Nephron progenitor cell (in vitro differentiated cells): ENCODE measurements at places on chromosomes 5 and 9.
A peak's percentile ranks its signal among the peaks of the same experiment; 100 is the strongest.

DNA sequence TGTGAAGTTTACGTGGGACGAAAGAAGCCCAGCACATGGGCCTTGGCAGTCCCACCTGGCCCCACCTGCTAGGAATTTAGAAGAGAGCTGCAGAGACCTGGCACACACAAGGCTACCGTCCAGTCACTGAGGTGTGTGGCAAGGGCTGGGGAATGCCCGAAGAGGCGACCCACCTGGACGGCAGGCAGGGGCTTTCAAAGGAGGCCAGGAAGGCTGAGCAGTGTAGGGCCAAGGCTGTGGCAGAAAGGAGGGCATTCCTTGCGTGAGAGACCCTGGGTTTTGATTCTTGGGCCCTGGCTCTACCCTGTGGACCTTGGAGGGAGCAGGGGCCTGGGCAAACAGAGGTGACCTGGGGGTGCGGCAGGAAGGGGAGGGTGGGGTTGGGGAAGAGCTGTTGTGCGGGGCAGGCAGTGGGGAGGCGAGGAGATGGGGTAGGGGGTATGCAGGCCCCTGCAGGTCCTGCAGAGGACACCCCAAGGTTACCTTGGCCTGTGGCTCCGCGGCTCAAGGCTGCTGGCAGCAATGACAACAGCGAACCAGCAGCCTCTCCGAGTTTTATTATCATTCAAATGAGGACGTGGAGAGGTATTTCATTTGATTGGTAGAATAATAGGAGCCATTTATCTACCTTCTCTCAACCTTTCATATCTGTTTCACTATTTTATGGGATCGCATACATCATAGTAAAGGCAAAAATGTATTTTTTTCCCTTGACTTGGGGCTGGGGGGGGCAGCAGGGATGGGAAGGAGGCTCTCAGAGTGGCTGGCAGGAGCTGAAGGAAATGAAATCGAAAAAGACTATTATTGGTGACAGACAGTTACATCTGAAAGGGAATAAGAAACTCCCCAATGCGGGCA is 24.8 kb downstream of the TSPAN17 start:
- no peak for DNase-seq

- no peak for DNase-seq
Observed at GRCh38 chr5:52725808-52726207, 61.9 kb upstream of the ITGA1 start.

- no peak for DNase-seq
Observed at GRCh38 chr9:104866191-104866590, 61.8 kb downstream of the ABCA1 start.

- DNase-seq = no peak
Observed at GRCh38 chr5:13189532-13189931, 755.0 kb downstream of the DNAH5 start.

DNA sequence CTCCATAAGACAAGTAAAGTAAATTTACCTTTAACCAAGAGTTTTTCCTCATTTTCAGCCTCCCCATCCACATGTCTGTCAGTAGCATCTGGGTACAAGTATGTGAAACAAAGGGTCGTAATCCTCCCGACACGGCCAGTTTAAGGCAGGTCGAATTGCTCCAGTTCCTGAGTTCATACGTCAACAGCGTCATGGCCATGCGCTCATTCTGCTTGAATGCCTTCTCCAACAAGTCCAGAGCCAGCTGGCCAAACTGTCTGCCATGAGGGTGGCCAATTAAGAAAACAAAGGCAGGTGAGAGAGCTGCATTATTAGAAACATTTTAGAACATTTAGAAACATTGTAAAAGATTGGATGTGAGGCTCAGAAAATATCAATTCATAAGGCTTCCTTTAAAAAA is 87.5 kb downstream of the TRPM6 start:
- peak; percentile 11 for DNase-seq

DNA sequence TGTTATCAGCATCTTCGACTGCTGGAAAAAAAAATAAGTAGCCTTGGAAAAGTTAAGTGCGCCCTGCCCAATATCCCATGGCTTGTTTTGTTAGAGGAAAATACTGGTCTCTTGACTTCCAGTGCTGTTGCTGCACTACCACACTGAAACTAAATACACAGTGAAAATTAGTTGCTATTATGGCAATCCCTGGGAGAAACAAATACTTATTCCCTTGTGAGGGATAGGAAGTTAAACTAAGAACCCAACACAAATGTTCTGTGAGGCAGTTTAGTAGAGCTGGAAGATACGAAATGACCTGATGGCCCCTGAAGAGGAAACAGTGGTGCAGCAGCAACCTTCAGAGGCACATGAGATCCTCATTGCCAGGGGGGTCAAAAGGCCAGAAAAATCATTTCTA is 164.0 kb downstream of the ARL15 start:
- DNase-seq = no peak

DNA sequence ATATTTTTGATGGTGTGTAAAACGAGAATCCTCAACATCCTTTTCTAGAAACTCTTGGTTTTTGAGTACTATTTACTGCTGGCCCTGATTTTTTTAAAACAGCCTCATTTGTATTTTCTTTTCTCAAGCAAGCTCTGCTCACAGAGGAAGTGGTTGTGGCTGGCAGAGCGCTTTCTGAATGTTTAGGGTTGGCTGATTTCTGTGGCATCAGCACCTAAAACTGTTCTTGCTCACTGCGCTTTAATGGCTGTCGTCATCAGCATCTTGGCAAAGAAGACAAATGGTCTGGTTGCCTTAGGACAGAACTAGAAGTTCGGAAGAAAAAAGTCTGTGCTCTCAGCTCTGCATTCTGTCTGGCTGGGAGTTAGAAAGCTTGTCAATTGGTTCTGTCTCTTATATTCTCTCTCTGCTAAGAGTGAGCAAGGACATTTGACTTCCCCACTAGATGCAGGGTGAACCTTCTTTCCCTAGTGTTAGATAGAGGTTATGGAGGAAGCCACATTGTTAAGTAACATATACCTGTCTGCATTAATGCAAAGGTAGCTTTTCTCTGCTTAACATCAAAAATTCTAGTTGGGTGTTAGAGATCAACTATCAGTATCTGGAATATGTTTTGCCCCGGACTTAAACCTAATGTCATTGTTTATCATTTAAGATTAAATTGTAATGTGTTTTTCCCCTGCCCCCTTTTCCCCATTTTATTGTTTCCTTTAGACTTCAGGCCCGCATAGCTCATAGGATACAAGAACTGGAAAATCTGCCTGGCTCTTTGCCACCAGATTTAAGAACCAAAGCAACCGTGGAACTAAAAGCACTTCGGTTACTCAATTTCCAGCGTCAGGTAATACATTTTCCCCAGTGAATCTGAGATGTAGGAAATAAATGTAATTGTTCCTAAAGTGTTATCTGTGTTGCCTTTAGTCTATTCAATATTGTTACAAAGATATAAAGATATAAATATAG is 39.0 kb downstream of the SMARCA2 start:
- DNase-seq = peak; percentile 7

GRCh38 chr9:25658571-25658970 is 19.7 kb downstream of the TUSC1 start:
- peak; percentile 3 for DNase-seq

DNA sequence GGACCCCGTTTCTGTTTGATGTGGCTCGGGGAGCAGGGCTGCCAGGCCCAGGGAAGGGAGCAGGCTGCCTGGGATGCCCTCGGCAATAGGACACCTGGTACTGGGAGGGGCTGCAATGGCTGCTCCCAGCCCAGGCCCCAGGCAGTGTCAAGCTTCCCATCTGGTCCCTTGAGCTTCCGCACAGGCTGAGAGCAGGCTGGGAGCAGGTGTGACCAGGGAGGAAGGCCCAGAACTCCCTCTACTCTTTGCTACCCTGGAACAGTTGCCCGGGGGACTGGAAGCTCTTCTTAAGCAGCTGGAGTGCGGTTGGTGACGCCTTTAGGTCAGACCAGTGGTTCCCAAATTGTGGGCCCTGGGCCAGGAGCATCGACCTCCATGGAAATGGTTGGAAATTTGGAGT is 186.9 kb downstream of the GADD45G start:
- DNase-seq = no peak

GRCh38 chr5:59204114-59204897 is 621.4 kb downstream of the RAB3C start:
- no peak for DNase-seq

DNA sequence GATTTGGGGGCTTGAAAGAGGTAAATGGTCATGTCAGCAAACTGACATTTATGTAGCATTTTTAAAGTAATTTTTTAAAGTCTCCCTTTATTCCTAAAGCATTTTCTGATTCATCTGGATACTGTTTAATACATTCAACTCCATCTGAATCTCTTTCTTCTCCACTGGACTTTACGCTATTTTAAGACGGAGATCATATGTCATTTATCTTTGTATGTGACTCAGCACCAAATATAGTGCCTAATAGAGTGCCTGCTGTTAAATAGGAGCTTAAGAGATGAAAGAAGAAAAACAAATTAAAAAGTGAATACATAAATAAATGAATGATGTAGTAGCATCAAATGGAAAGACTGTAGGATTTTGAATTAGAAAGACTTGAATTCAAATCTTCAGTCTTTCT is 548.8 kb upstream of the SMC2 start:
- DNase-seq = no peak

DNA sequence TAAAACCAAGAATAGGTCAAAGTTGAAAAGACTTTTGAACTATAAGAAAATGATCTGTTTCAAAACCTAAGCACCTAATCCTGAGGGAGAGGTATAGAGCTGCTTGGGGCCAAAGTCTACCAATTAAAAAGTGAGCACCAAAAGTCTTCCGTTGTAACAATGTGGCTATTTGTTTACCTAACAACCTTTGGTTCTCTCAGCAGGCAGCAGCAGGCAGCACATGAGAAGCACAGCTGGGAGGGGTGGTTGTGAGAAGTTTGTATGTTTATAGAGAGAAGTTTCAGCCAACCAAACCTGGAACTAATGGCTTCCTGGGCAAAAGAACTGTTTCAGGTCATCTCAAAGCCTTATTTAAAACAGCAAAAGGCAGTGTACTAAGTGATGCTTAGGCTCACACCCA is 59.8 kb upstream of the TBC1D9B start:
- no peak for DNase-seq

DNA sequence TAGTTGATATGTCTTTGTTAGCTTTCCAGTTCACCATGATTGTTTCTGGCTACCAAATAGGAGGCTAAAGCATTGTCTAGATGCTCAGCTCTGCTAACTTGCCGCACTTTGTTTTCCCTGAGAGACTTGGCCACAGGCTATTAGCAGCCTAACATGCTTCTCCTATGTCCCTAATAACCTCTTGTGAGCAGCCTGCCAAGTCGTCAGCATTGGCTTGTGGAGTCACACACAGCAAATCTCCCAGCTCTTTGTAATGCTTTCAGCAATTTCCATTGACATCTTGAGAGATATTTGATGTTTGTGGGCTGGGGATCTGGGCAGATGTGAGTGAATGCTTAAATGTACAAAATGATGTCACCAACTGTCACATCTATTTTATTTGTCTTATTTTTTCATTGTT is 346.9 kb downstream of the KDM4C start:
- DNase-seq = no peak

GRCh38 chr9:22050924-22051323 is 41.8 kb upstream of the CDKN2B start:
- no peak for DNase-seq

- DNase-seq = no peak
Observed at GRCh38 chr5:180047667-180048066, 23.9 kb downstream of the RNF130 start.

- no peak for DNase-seq
Observed at GRCh38 chr5:124796495-124796894, 50.1 kb upstream of the ZNF608 start.

DNA sequence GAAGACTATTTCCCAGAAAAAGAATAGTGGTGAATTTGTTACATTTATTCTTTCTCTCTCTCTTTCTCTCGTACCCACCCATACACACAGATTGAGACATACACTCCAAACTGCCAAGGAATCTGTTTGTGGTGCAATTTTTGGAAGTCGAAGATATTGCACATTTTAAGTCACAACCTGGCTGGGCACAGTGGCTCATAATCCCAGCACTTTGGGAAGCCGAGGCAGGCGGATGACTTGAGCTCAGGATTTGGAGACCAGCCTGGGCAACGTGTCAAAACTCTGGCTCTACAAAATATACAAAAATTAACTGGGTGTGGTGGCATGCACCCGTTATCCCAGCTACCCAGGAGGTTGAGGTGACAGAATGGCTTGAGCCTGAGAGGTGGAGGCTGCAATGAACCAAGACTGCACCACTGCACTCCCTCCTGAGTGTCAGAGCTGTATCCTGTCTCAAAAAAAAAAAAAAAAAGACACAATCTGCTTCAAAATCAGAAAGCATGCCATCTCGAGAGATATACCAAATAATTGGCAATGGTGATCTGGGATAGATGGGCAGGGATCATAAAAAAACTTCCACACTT is 19.2 kb upstream of the PLIN2 start:
- no peak for DNase-seq

DNA sequence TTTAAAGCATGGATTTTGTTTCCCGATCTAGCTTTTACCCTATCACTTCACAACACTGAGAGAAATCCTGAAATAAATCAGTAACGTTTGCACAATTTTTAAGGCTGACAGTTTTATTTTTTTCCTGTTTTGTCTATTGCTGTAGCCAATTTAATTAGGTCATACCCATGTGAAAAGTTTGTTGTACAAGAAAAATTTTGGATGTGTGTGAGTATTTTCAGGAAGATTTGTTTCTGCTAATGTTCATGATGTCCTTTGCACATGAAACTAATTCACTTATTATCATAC is 237.8 kb downstream of the ARRDC3 start:
- DNase-seq = no peak

DNA sequence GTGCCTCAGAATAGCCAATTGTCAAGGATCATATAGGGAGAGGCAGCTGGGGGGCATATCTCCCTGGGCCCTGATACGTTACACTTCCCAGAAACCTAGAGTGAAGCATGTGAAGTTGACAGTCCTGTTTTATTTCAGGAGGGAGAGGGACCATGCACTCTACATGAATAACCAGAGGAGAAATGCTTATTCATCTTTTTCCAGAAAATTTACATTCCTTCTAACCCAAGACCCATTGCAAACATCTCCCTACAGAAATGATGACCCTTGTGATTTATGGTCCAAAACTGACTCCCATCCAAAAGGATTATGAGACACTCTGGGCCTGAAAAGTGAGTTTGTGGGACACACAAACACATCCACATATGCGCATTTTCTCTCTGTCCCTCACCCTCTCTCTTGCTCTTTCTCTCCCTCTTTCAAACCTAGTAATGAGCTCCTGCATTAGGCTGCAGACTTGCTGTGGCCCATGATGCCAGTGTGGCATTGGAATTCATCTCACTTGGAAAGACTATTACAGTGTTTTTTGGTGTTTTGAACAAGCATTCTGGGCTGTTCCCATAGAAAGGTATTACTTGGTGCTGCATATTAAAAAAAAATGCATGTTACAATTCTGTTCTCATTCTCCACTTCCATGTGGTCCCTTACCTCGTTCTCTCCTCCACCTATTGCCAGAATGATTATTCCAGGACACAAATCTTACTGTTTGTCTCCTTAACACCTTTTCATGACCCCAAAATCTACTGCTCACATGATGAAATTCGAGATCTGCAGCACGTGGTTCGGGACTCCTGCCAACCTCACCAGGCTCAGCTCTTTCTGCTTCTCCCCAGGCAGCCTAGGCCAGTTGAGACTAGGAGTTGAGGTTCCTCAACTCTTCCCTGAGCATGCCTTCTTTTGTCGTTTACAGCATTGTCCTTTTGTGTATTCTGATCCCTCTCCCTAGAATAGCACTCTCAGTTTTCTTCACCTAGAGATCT is 451.3 kb upstream of the KLF4 start:
- DNase-seq = no peak
